ENCODE measurements at places on chromosomes 5 and 9.
A peak's percentile ranks its signal among the peaks of the same experiment; 100 is the strongest.

- no peak for DNase-seq
These were observed 70.8 kb upstream of the XPA start for GRCh38 chr9:97767891-97768290.

- peak; percentile 52 for DNase-seq
These were observed 5.2 kb upstream of the NKD2 start for GRCh38 chr5:1003296-1003937.

DNA sequence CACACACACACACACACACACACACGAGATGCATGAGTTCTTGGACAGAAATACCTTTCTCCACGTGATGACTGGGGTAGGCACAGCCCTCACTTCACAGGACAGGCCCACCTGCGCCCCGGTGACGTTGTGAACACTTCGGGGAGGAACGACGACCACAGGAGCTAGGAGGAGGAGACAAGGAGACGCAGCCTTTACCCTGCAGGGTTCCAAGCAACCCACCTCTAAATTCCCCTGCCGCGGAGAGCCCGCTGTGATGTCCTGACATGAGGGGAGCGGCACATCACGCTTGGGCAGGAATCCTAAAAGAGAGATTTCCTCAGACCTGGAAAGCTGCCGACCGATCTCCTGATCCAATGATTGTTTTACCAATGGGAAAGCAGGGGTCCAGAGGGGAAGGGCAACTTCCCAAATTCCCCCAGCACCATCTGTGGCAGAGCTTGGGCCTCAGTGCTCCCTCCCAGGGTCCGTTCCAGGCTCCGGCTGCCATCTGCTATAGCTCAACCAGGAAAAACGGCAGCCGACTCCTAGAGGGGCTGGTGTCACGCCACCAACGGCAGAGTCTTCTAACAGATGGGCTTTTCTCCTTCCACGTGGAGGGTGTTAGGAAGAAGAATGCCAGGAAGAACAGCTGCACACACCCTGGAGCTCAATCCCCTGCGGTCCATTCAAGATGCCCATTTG is 10.1 kb downstream of the IGFBPL1 start:
- no peak for DNase-seq

- peak; percentile 72 for DNase-seq
These were observed 64.1 kb downstream of the OSTF1 start for GRCh38 chr9:75152416-75152815.

DNA sequence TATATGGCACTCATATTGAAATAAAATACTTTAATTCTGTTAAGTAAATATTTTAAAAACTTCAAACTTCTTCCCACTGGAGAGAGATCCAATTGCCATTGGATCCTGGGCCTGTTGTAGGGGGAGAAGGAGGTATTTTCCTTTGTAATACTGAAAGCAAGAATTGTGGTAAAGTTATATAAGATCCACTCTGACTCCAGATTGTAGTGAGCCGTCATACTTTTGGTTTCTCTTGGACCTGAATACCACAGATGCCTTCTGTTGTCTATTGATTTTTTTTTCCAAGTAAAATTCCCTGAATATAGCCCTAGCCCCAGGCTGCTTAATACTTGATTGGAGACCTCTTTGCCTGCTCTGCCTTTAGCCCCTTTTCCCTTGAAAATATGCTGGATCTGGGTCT is 86.9 kb downstream of the ATG10 start:
- no peak for DNase-seq
